ENCODE measurements at places on chromosomes 5 and 9.

DNA sequence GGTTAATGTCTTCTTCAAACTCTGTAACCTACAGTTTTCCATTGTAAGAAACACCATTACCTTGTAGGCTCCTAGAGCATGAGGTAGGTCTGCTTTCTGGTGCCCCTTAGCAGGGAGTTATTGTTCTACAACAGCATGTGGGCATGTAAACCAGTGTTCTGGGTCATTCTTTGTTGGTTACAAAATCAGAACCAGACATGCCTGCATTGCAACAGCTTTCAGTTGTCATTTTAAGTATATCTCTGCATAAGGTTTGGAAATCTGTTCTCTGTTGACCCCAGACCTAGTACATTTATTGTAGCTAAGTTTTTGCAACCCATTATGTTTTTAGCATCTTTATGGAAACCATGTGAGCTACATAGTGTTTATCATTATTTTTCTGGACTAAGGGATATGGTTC lies 10.9 kb downstream of the RGMB start:
- DNase-seq, result no peak

DNA sequence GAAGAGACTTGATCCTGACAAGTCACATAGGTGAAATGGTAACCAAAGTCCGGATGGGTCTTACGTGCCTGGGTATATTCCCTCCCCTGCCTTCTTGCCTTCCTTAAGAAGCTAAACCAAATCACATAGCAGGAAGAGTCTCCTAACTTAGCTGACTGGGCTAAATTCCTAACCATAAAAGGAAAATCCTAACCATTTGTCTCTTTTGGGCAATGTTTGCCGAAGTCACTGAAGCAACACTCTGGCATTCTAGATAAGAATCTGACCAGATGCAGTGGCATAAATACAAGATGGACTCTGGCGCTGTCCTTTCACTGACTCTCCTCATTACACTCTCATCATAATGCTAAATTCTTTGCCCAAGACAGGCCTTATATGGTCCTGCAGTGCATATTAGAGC lies 625.5 kb upstream of the RORB start:
- DNase-seq, result no peak

DNA sequence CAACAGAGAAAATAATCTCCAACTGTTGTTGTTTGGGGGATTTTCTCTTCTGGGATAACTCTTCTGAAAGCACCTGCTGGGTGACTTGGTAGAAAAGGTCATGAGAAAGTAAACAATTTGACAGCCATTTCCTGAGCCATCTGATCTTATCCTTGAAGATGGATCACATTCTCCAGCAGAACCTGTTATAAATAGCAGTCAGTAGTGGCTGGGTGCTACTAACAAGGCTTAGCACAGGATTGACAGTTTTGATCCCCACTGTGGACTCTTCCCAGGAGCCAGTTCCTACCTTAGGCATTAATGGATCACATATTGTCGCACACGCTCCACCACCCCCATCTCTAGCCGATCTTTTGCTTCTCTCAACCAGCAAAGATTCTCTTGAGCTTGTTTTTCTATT lies 220.2 kb downstream of the PLK2 start:
- DNase-seq, result no peak

DNA sequence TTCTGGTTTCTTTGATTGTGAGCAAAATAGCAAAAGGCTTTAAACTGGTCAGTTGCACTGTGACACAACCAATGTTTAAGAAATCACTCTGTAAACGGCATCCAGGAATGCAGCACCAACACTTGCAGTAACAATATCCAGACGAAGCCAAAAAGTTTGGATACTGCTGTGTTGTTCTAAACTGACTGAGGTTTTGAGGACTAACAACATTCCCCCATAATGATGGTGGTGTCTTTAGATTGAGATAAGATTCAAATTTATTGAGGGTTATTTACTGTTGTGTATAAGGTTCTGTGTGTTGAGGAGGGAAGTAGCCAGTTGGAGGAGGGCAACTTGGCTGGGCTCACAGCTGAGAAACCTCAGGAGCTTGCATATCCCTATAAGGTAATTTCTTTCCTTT lies 353.6 kb downstream of the BNC2 start:
- DNase-seq, result no peak

- DNase-seq, result no peak
These were observed 8.7 kb downstream of the HMGCS1 start for GRCh38 chr5:43304525-43304924.
